AG08395 (cell line): ENCODE measurements at places on chromosomes 2 and 18.

GRCh38 chr18:7766817-7767216 lies 199.7 kb downstream of the PTPRM start:
- DNase-seq, result no peak

DNA sequence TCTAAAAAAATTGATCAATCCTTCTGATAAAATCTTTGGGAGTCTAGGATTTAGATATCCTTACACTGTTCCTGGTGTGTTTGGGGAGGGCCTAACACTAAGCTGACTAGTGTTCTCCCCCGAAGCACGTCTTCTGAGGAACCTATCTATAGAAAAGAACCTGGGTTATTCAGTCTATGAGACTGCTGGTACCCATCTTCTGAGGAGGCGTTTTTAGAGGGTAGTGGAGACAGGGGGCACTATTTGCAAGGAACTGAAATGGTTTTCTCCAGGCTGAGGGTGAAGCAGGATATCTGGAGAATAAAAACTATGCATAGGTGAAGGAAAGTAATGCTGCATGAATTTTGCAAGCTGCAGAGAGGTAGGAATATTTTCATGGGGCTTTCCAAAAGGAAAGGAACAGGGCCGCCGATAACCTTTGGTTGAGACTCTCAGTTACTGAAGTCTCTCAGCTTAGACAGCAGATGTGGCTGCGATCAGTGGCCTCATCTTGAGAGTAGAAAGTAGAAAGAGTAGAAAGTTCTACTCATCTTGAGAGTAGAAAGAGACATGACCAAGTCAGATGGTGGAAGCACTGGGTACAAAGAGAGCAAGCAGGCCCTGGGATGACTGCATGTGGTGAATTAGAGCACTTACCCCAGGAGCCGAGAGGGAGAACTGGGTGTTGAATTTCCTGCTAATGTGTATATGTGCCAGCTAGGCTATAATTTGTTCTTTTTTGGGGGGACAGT lies 31.8 kb upstream of the KCNE4 start:
- DNase-seq, result no peak

DNA sequence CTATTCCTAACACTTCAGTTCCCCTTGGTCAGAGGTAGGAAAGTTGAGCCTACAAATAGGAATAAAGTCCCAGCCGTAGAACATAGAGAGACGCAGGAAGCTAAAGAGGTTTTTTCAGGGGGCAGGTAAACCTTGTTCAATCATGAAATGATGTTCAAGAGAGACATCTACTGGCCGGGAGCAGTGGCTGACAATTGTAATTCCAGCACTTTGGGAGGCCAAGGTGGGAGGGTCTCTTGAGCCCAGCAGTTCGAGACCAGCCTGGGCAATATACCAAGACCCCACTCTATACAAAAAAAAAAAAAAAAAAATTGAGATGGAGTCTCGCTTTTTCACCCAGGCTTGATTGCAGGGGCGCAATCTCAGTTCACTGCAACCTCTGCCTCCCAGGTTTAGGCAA lies 66.7 kb upstream of the DNAJC10 start:
- peak; percentile 21 for DNase-seq

GRCh38 chr2:204530464-204530805 lies 14.8 kb upstream of the PARD3B start:
- DNase-seq, result no peak

GRCh38 chr2:30653847-30654246 lies 153.4 kb downstream of the CAPN13 start:
- peak; percentile 41 for DNase-seq

GRCh38 chr18:62784966-62785413 lies 69.6 kb downstream of the PHLPP1 start:
- DNase-seq, result peak; percentile 10

GRCh38 chr2:8086796-8087479 lies 594.9 kb upstream of the ID2 start:
- peak; percentile 90 for DNase-seq

DNA sequence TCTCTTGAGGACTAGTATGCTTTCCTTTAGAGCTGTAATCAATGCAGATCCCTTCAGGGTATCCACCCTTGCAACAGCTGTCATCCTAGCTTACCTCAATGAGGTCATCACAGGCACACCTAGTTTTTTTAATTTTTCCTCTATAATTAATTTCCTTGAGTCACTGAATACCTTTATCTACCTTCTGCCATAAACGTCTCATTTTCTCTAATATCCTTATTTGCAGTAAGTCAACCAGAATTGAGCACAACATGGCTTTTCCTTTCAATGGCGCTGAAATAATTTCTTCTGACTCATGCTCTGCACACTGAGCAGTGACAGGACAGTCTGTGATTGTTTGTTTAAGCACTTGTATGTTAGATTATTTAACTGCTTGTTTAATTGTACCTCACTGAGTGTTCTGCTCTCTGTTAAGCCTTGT lies 49.4 kb downstream of the ETAA1 start:
- no peak for DNase-seq

GRCh38 chr2:213199871-213200270 lies 48.5 kb upstream of the IKZF2 start:
- no peak for DNase-seq

DNA sequence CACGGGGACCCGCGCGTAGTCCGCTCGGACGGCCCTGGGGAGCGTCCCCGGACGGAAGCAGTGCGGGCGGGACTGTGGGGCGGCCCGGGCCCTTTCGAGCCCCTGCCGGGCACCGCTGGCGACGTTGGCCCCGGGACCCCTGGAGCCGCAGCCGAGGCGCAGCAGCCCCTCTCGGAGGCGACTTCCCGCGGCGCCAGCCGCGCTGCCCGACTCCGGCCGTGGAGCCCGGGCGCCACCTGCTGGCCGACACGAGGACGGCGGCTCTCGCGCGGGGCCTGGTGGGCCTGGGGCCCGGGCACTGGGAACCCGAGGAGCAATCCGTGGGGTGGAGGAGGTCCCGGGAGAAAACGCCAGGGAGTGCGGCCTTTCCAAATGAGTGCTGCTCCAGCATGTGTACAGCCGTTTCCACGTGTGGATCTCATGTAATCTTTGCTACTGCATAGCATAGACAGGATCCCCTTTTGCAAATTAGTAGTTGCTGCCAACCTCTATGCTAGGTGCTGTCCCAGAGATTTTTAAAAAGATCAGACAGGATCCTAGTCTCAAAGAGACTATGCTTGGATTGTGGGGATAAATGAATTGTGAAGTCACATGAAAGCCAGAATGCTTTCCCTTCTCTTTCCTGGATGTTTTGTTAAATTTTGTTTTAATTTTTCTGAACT lies 4.0 kb downstream of the ID2 start:
- peak; percentile 71 for DNase-seq
